NCI-H1930 (cell line): ENCODE measurements at places on chromosomes 4 and X.

DNA sequence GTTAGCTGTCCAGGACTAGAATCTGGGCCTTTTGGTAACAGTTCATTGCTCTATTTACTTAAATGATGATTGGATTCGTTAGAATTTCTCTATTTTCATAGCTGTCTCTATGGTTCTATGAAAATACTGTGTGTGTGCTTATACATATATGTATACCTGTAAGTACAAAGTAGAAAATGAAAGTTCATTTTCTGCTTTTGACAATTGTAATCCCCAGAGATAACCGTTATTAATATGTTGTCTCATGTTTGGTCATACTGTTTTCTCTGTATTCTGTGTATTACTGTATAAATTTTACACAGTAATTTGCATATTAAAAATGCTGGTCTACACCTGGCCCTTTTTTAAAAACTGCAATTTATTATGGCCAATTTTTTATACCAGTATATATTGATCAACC, 55.4 kb downstream of the CLCN3 start:
- no peak for DNase-seq

DNA sequence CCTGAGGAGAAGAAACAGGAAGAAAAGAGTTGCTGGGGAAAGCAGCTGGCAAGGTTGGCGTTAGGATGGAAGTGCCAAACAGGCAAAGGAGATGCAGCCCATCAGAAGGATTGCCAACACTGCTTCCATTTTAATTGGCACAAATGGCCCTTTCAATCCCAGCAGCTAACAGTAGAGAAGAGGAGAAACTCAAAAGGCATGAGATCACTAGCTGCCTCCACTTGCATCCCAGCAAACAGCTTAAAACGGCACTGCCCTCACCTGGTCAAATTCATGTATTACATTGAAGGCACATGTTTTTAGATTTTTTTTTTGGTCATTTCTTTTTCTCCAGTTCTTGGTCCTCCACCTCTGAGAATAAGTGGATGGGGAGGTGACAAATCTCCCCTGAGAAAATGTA, 14.9 kb upstream of the LOC101059915 start:
- no peak for DNase-seq

DNA sequence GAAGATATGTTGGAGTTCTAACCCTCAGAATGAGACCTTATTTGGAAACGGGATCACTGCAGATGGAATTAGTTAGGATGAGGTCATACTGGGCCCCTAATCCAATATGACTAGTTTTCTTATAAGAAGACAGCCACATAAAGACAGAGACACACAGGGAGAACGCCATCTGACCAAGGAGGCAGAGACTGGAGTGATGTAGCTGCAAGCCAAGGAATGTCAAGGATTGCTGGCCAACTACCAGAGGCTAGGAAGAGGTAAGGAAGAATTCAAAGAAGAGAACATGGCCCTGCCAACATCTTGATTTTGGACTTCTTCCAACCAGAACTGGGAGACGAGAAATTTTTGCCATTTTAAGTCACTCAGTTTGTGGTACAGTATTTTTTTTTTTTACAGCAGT, 152.8 kb upstream of the DIPK2B start:
- no peak for DNase-seq

- DNase-seq: no peak
Observed at GRCh38 chr4:93394545-93395081, 433.9 kb upstream of the ATOH1 start.

GRCh38 chrX:50813843-50814661, at the start of gene SHROOM4:
TSS of gene SHROOM4 (minus strand) at chrX:50814194. CDS start at chrX:50814018, 176 bp downstream.
- DNase-seq: no peak

DNA sequence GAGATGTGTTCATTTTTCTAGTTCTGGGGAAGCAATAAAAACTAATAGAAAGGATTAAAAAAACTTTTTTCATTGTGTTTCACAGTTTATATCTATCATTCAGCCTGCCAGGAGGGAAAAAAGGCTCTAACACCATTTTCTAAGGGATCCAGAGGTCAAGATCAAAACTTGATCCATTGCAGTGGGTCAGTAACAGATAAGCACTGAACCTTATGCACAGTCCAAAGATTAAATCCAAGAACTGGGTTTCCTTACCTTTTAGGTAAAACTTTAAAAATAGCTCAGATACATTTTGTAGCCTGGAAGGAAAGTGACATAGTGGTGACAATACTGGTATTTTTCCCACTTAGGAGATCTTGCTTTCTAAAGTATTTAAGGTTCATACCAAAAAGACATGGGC, 12.7 kb downstream of the MTTP start:
- no peak for DNase-seq

DNA sequence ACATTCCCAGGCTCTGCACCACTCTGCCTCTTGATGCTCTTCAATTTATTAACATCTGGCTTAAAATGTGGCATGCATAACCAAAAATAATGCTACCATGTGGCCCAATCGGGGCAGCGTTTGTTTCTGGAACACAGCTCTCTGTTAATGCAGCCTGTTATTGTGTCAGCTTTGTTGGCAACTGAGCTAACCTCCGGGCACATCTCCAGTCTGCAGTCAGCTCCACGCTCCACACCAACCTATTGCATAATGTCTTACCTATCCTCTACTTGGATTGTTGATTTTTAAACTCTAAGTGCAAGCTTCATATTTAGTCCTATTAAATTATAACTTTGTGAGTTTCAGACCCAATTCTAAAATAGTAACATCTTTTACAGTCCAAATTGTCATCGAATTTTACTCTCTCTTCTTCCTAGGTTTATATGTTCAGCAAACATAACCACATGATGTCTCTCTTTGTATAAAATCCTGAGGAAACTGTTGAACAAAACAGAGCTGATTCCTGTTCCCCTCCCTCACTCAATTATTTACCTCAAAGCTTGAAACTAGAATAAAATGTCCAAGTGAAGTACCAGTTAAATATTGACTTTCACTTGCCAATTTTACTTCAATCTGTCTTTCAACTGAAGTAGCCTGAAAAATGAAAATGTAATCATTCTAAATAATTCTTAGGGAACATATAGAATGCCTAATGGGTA, 92.2 kb upstream of the RAPGEF2 start:
- DNase-seq: peak; percentile 46

GRCh38 chr4:168502861-168503260, 6.0 kb downstream of the PALLD start:
- DNase-seq: no peak

DNA sequence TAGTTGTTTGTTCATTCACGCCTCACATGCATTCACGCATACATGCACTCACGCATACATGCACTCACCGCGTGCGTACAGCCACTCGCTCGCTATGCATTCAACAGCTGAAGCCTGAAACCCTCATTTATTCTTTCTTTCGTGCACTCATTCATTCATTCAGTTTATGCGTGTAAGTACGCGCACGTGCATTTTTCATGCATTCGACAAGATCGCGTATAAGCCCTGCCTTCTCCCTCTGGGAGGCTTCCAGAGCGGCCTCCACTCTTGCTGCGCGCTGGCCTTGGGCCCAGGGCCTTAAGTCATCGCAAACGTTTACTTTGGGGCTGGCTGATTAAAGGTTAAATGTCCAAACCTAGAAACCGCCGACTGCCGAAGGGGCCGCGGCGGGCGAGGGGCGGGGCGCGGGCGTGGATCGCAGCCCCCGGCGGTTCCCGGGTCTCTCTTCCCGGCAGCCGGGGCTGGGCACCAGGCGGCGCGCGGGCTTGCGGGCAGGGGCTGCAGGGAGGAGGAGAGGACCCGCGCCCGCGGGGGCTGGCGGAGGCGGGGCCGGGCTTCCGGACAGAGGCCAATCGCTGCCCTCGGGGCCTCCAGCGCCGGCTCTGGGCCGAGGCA, at the start of gene GYG2:
GYG2 (plus strand) TSS at position 587 of the 615 bp plus-strand sequence. CDS start 1,259 bp downstream, outside the sequence.
- no peak for DNase-seq

DNA sequence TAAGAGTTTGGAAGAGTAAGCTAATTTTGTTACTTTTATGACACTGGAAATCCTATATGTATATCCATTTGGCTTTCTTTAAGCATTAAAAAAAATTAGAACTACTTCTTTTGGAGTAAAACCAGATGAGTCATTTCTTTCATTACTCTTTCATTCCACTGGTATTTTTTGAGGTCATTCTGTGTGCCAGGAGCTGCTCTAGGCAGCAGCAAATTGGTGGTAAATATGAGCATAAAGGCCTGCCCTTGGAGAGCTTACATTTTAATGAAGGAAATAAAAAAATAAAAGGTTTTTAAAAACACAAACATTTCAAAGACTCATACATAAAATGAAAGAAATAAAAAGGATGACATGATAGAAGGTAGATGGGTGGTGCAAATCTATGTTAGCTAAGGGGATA, 37.4 kb downstream of the MID1 start:
- DNase-seq: no peak

- no peak for DNase-seq
Observed at GRCh38 chr4:48827622-48828021, 3.3 kb upstream of the OCIAD1 start.

- no peak for DNase-seq
Observed at GRCh38 chrX:136759968-136760367, 20.8 kb downstream of the ARHGEF6 start.

DNA sequence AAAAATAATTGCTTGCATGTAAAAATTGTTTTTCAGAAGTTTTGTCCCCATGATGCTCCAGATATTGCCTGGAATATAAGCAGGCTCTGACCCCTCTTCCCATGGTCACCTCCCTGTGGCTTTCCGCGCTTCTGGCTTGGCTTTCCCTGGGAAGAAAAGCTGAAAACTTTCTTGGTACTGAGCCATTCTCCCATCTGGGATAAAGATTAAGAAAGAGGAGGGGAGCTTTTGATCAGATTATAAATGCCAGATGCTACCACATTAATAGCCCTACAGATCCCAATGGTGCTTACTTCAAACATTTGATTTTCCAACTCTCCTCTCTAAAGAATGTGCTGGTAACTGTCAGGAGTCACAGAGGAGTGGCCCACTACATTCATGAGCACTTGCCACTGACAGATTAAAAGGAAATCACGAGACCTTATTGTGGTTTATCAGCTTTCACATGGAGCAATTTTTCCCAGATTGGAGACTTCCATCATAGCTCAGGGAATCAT, 54.4 kb upstream of the GAB1 start:
- no peak for DNase-seq

GRCh38 chr4:16728111-16728510, 170.3 kb downstream of the LDB2 start:
- DNase-seq: no peak

- no peak for DNase-seq
Observed at GRCh38 chr4:54484383-54484782, 173.4 kb upstream of the KIT start.

DNA sequence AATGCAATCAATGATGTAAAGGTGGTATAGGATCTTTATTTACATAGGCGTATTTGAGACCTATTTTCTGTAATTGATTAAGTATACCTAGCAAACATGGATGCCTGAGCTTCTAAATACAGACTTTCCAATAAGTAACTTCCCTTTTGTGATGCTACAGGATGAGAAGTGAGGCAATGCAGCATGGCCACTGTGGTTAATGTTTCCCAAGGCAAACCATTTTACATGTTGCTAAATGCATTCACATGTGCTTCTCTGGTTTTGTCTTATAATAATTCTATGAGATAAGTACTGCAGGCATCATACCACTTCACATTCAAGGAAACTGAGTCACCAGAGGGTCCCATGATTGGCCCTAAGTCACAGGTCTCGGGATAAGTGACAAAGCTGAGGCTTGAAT, 35.7 kb upstream of the NKX3-2 start:
- DNase-seq: no peak

DNA sequence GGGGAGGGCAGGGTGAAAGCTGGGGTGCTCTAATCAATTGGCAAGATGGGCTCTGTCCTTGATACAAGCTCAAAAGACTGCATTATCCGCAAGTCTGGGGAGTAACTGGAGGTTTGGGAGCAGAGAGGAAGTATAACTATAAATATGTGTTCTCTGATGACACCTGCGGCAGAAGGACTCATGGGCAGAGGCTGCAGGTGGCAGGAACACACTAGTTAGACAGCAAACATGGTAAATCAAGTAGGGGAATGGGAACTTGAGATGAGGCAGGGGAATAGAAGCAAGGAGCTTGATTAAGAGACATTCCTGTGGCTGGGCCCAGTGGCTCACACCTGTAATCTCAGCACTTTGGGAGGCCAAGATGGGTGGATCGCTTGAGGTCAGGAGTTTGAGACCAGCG, 30.3 kb downstream of the SH3KBP1 start:
- no peak for DNase-seq

- no peak for DNase-seq
Observed at GRCh38 chr4:17165286-17165685, 266.8 kb upstream of the LDB2 start.

DNA sequence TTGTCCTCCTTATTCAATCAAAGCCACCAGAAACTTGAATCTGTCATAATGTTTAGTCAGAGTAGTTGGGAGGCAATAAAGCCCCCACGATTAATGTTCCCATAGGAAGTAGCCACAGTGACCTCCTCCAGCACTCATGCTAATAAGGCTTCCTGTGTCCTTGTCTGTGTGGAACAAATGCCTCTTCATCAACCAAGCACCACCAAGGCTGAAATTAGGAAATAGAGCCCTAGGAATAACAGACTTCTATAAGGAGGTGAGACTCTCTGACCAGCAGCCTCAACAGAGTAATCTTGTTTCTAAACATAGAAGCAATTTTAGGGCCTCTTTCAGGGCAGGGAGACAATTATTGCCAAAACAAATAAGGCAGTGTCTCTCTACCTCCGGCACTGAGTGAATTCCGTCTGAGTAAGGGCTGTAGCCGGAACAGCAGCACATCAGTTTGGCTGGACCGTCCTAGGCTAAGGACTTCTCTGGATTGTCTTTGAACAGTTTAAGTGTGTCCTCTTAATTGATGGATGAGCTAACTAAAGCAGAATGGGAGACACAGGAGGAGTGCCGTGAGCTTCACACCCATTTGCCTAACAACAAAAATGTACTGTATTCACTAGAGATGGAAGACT, 329.2 kb upstream of the HAND2 start:
- no peak for DNase-seq

GRCh38 chrX:54042609-54043021, 1.7 kb downstream of the PHF8 start:
- DNase-seq: peak; percentile 0

DNA sequence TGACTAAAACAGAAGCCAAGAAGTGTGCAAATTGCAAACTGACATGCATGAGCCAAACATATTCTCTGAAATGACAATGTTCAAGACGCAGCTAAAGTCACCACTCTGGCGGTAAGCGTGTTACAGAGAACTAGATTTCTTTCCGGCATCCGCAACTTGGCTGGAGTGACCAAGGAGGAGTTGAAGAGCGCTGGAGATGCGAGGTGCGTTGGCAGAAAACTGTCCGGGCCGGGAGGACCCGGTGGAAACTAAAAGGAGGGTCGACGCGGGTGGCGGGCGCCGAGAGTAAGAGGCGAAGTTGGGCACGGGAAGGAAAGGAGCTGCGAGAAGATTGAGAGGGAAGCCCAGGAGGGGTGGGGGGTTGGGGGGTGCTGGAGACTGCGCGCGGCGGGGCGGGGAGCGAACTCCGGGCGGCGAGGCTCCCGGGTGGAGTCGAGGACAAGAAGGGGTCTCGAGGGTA, 807 bp downstream of the SEL1L3 start:
- DNase-seq: no peak

GRCh38 chrX:84865113-84865512, 138.6 kb upstream of the APOOL start:
- no peak for DNase-seq
